D341Med (cell line): ENCODE measurements at places on chromosomes 7 and 10.
A peak's percentile ranks its signal among the peaks of the same experiment; 100 is the strongest.

GRCh38 chr7:98241674-98242241, 10.3 kb downstream of the TECPR1 start:
- no peak for DNase-seq

- DNase-seq, result no peak
These were observed 38.1 kb upstream of the ANTXRL start for GRCh38 chr10:46248651-46249146.

DNA sequence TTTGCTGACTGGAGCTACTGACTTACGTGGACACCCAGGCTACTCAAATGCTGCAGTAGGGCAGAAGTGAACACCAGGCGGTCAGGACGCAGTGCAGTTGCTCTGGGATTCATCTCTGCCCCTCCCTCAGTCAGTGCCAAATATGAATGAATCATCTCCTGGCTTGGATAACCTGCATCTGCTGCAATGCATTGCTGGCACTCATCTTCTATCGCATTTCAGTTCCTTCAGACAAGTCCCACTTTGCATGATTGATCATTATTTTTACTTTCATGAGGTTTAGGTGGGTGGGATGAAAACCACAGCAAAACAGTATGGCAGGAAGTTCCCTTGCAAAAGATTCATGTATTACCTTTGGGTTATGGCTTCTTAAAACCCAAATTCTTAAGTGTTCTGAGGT, 224.6 kb upstream of the NRP1 start:
- no peak for DNase-seq

- no peak for DNase-seq
These were observed 1.2 kb downstream of the COX19 start for GRCh38 chr7:974172-974571.

DNA sequence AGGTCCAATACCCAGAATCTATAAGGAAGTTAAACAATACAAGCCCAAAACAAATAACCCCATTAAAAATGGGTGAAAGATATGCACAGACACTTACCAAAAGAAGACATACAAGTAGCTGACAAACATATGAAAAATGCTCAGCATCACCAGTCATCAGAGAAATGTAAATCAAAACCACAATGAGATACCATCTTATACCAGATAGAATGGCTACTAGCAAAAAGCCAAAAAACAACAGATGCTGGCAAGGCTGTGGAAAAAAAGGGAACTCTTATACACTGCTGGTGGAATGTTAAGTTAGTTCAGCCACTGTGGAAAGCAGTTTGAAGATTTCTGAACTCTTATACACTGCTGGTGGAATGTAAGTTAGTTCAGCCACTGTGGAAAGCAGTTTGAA, 331.1 kb downstream of the KIF20B start:
- DNase-seq, result no peak

DNA sequence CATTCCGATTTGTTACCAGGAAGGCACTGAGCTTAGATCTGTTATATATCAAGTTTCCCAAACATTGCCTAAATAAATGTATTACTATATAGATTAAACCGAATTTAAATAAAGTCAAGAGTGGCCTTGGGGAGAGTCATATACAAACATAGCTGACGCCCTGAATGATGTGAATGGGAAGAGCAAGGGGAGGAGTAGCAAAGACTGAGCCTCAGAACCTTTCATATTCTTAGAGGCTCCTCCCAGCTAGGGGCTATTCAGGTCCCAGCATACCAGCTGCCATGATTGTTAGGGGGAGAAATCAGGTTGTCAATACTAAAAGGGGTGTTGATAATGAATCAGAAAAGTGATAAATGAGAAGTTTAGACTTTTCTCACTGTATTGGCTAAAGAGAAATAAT, 64.7 kb upstream of the ITGB1 start:
- no peak for DNase-seq

GRCh38 chr10:29304264-29304994, 15.6 kb downstream of the LYZL1 start:
- DNase-seq, result peak; percentile 76

DNA sequence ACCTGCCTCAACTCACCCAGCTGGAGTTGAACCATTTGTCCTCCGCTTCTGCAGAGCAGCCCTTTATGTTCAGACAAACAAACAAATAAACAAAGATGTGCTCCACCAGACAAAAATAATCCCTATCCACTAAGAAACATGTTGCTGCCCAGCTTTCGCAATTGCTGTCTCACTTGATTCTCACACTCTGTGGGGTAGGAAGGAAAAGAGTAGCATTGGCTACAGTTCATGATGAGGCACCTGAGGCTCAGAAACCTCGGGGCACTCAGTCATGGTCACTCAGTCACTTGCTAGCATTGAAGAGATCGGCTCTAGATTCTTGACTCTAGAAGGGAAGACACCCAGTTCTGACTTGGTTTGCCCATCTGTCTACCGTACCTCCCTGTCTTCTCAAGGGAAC, 88.0 kb upstream of the ZMIZ1 start:
- DNase-seq, result no peak

- no peak for DNase-seq
These were observed at the start of gene ZNF117 for GRCh38 chr7:64990936-64991335. Gene ZNF117, minus strand, starts transcription at chr7:64991036.

DNA sequence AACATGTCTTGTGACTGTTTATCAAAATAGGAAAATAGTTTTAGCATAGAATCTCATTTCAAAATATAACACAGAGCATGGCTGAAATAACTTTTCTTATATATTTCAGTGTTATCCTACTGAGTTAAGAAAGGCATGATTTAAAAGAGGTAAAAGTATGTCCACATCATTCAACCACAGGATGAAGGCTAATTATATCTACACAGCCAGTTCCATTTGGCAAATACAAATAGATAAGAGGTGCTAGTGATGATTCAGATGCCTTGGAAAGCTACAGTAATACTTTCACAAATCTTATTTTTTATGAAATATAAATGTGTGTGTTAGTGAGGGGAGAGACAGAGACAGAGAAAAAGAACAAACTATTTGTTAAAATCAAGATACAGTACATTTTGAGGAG, 42.9 kb upstream of the PCDH15 start:
- DNase-seq, result no peak

GRCh38 chr7:156659961-156660360, 19.4 kb downstream of the RNF32 start:
- DNase-seq, result no peak

- DNase-seq, result no peak
These were observed 271.2 kb upstream of the C7orf33 start for GRCh38 chr7:148319316-148319808.

DNA sequence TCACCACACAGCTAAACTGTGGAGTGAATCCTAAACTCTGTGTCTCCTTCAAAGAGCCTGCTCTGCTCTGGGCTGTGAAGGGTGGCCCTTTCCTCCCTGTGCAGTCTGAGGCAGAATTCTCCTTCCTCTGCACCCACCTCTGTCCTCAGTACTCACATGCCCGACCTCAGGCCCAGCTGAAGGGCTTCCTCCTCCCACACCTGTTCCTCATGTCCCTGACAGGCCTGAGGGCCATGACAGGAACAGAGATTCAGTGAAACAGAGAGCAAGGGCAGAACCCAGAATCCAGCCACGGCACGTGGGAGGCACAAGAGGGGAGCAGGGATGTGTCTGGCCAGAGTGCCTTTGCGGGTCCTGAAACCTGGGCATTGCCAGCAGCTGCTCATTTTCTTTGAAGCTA, 13.9 kb downstream of the CREB3L2 start:
- no peak for DNase-seq
